ENCODE measurements at places on chromosomes 6 and 20.

- DNase-seq: no peak
Measured at GRCh38 chr6:135021310-135022049, 33.1 kb downstream of the HBS1L start.

DNA sequence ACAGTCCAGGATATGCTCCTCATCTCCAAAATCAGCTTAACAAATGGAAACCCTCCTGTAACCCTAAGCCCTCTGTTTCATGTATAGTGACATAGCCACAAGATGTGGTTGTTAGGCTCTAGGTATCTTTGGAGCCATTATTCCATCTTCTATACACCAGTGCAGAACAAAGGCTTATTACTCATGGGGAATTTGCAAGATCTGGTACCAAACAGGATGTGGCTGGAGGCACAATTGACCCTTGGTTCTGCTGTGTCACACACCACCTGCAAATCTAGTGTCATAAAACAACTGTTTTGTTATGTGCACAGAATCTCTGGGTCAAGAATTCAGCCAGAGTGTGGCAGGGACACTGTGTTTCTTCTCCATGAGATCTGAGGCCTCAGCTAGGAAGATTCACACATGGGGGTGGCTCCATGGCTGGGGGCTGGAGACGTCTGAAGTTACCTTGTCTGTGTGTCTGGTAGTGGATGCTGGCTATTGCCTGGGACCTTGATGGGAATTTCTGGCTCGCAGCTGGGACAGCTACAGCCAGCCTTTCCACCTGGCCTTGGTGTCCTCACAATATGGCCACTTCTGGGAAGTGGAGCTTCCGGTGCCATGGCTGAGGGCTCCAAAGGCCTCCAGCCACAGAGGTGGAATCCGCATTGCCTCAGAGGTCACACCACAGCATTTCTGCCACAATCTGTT lies 369.9 kb downstream of the CDH26 start:
- no peak for DNase-seq

DNA sequence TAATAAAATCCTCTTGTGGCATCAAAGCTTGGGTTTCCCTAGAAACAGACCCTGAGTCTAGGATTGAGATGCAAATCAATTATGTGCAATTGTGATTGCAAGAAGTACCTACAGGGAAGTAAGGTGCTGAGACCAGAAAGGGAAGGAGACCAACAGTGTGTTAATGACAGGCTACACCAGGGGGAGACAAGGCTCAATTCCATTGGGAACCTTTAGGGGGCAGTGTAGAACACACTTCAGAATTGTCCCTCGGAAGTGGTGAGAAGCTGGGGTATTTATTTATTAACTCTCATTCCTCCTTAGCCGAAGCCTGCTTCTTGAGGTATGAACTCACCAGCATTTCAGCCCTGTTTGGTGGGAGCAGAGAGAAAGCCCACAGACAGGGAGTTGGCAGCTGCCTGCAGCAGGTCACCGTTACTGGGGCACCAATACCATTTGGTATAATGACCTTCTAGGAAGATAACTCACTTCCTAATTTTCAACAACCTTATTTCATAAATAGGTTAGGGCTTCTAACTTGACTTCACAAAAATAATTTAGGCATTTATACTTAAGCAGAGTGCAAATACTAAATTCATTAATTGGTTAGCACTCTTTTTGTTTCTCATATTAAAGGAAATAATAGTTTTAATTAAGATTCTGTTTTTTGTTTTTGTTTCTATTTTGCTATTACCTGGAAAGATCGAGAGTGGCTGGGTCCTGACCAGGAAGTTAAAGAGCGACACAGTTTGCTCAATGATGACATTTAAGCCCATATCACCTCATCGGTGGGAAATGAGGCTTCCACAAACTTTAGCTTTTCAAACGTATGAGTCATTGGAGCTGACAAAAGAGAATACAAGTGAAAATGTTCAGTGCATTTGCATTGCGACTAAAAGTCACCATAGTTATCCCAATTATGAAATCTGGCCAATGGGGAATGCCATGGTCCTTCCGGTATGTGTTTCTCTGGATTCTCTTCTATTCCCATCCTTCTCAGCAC lies 94.8 kb downstream of the BTBD3 start:
- no peak for DNase-seq

- DNase-seq: no peak
Measured at GRCh38 chr6:34671801-34672656, 24.5 kb downstream of the ILRUN start.

DNA sequence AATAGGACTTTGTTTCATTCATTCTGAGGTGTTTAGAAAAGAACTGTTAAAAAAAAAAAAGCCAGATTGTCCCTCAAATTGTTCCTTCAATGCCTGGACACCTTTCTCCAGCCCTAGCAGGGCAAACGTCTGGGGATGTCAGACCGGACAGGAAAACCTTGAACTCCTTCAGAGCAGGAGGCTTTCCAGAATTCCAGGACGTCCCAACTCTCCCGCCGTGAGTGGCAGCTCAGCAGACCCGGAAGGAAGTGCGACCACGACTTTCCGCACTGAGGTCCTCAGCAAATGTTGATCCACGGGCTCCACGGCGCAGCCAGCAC lies 139.1 kb downstream of the DLL1 start:
- DNase-seq: no peak

- DNase-seq: no peak
Measured at GRCh38 chr6:37776566-37776965, 43.0 kb upstream of the ZFAND3 start.

DNA sequence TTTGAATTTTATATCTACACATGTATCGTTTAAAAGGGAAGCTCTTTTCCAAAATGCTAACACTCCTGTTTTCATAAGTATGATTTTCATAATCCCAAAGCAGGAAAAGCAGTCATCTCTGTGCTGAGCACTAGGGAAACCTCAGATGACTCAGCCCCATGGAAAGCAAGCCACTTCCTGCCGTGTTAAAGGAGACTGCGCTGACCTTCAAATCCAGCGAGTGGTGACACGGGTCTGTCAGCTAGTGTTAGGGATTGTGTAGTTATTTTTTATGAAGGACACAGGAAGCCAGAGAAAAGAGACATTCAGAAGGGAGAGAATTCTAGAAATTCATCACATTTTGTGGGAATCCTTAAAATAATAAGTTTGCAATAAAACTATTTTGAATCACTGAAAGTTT lies 57.0 kb upstream of the CD93 start:
- no peak for DNase-seq

DNA sequence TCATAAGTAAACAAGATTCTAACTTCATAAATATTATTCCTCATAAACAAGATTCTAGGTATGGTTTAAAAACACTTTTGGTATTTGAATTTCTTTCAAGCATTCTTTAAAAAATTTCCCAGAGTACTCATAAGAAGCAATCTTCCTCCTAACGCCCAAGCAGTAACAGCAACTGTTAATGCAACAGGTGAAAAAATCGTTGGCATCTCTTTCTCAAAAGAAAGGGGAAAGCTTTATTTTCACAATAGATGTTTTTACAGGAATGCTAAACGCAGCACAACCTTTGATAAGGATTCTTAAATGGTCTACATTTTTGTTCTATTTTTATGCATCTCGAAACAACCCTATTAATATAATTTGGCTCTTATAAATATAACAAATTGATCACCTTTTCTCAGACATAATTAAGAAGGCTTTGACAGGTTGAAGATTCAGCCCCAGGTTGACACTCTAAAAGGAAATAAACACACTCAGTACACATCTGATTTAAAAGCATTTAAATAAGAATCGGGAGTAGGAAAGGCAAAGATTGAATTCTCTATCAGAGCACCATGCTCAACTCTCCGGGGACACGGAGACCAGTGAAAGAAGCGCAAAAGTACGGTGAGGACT lies 634 bp downstream of the AHI1 start:
- DNase-seq: no peak

DNA sequence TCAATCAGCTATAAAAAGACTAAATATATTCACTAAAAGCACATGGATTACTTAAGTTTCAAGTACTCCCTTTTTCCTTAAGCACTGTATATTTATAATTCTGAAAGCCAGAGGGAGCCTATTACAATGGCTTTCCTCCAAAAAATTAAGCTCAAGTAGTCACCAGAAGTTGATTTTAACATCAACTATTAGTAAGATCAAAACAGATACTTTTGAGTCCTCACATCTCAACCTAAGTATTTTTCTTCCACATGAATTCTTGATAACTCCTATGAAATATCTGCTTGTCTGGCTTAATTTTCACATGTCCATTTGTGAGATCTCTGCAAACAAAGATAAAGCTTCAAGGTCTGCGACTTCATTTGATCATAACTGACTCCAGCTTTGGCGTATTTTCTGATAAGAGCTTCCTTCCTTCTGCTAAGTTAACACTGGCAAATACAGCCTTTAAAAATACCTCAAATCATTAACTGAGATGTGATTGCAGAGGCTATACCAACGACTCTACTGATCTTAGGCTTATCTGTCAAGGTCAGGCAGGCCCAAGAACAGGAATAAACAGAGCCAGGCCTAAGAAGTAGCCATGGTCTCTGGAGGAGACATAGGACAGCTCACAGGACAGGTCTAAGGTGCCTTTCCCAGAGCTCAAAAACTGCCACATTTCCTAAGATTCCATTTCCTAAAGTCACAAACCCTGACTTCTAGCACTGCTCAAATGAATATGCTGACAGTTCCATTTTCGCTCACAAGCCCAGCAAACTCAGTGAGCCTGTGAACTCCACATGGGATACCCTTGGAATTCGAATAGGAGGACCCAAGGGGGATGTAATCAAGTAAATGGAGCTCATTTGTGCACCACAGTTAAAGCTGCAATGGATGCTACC lies 10.0 kb downstream of the SNX5 start:
- DNase-seq: no peak
